Spinal cord (tissue), 10 donors: ENCODE measurements at places on chromosomes 16 and 17. TPM values are rescaled to one million over a fixed set of nuclear protein-coding genes. Genes with fewer than 3 reads are reported as not detected.

Gene IRX6
- total RNA-seq = 0.17 TPM

Gene ZSCAN10
- not detected for total RNA-seq

Gene CPHXL2
- total RNA-seq = not detected

Gene ESRP2
- 0.59 TPM for total RNA-seq

Gene FNDC8
- not detected for total RNA-seq

Gene STAC2
- total RNA-seq = 2.6 TPM

Gene CDRT15
- not detected for total RNA-seq

Gene RAMP2
- total RNA-seq = 106 TPM

Gene OR1F1
- total RNA-seq = not detected

Gene ZNF629
- 24.2 TPM for total RNA-seq

Gene GALR2
- not detected for total RNA-seq

- no peak for DNase-seq
- H3K36me3 ChIP-seq = peaks cover 59% of the 10 kb centered on the region
- no peak overlapping the region for H3K27ac ChIP-seq
- no peaks in the 10 kb centered on the region for H3K4me1 ChIP-seq
- no peak overlapping the region for H3K4me3 ChIP-seq
Observed at GRCh38 chr17:3804503-3804931, 3.5 kb upstream of the ITGAE start.

DNA sequence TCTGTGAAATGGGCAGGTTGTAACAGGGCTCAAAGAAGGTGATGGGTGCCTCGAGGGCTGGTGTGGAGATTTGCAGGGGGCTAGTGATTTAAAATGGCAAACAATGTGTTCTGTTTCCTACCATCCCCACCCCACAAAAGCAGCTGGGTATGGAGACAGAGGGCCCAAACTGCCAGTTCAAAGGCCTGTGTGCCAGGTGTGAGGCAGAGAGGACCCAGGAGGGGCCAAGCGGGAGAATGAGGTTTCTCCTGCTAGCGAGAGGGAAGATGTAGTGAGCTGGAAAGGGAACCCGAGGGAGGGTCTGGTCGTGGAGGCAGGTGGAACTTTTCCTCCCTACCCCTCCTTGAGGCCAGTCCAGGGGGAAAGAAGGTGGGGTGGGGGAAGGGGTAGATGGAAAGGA lies 39.4 kb downstream of the LAT start:
- no peak for DNase-seq
- H3K4me3 ChIP-seq = no peak overlapping the region
- no peaks in the 10 kb centered on the region for H3K36me3 ChIP-seq
- H3K27me3 ChIP-seq = no peaks in the 10 kb centered on the region
- H3K4me1 ChIP-seq = peaks cover 4% of the 10 kb centered on the region

DNA sequence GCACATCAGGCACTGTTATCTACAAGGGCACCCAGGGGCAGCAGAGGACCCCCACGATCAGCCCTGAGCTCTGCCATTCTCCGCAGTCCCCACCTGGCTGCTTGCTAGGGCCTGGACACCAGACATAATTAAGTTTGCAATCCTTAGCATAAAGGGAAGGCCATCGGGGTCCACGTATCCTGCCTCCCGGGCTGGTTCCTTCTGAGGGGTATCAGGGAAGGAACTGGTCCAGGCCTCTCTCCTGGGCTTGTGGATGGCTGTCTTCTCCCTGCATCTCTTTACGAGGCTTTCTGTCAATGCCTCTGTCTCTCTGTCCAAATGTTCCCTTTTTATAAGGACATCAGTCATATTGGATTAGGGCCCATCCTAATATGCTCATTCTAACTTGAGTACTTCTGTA lies 77.8 kb downstream of the CYLD start:
- H3K4me3 ChIP-seq = no peak overlapping the region
- H3K36me3 ChIP-seq = no peaks in the 10 kb centered on the region
- H3K27ac ChIP-seq = no peak overlapping the region
- no peak for DNase-seq
- H3K4me1 ChIP-seq = no peaks in the 10 kb centered on the region

GRCh38 chr17:55356434-55357328 lies 65.0 kb downstream of the MMD start:
- peak; percentile 69 for DNase-seq
- no peaks in the 10 kb centered on the region for H3K36me3 ChIP-seq
- H3K4me1 ChIP-seq = no peaks in the 10 kb centered on the region
- H3K4me3 ChIP-seq = no peak overlapping the region
- H3K27ac ChIP-seq = no peak overlapping the region
- H3K27me3 ChIP-seq = no peaks in the 10 kb centered on the region

DNA sequence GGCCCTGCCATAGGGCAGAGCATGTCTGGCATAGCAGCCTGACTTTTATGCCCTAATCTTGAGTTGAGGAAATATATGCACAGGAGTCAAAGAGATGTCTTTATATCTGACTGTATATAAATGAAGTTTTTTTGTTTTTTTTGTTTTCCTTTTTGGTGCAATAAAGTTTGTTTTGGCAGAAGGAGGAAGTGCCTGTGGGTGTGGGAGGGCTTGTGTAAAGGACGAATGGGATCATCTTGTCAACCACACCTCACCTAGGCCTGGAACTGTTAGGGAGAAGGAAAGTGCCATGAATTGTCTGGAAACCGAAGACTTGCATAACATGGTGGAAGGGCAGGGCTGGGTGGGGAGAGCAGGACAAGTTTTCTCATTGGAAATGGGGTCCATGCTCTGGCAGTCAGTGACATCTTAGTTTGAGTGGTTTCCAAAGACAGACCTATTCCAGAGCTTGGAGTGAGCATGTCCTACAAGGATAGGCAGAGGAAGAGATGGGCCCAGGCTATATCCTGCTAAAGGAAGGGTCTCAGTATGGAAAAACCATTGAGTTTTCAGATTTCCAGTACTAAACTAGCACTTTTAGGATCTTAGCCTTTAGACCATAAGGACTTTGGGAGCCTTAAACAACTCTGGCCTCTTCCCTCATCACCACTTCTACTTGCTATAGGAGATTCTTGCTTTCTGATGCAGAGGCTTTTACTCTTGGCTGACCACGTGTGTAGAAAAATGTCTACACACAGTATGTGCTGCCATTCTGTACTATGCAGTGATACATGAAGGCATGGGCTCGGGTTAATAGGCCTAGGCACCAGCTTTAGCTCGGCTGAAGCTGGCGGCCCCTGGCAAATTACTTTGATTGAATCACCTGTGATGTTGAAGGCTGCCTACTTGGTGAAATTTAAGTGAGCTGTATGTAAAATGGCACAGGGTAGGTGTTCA lies 15.5 kb downstream of the SNF8 start:
- H3K27ac ChIP-seq = no peak overlapping the region
- H3K36me3 ChIP-seq = peaks cover 70% of the 10 kb centered on the region
- no peak for DNase-seq
- no peaks in the 10 kb centered on the region for H3K27me3 ChIP-seq
- H3K4me3 ChIP-seq = no peak overlapping the region
- H3K4me1 ChIP-seq = peaks cover 6% of the 10 kb centered on the region

DNA sequence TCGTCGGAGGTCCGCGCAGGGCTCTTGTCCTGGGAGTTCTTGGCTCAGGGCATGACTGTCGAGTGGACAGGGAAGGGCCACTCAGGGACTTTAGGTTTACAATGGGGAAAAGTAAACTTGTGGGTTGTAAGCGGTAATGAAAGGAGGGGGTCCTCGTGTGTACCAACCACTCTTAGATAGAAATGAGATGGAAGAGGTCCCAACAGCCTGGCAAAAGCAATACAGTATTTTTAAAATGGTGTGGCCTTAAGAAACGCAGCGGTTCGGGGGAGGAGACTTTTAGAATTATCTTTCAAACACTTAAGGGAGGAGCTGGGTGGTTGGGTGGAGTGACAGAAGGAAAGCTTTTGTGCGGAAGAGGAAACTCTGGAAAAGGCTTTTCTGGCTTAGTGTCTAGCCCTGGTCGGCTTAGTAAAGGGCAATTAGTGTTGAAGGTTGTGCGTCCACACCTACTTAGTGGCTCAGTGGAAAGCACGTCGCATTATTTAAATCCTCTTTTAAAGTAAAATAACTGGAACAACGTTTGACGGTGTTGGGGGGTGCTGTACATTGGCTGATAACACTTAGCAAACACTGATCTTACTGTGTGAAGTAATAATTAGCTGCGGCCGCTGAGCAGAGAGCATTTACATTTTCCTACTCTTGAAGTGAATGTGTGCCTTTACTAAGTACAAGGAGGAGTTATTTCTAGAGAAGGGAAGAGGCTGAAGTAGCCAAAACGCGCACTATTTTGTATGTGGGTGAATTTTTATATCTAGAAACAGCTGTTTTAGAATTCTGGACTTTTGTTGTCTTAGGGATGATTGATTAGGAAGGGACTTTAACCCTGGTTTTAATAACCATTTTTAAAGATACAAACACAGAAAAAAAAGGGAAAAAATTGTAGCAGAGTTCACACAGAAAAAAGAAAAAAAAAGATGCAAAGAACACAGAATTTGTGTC lies 1.0 kb downstream of the WSB1 start:
- H3K4me1 ChIP-seq = peaks cover 22% of the 10 kb centered on the region
- peak; percentile 61 for DNase-seq
- H3K27me3 ChIP-seq = no peaks in the 10 kb centered on the region

GRCh38 chr17:43667947-43668348 lies 6.2 kb upstream of the MEOX1 start:
- no peak for DNase-seq
- no peaks in the 10 kb centered on the region for H3K27me3 ChIP-seq
- no peak overlapping the region for H3K4me3 ChIP-seq
- peaks cover 35% of the 10 kb centered on the region for H3K4me1 ChIP-seq
- no peaks in the 10 kb centered on the region for H3K36me3 ChIP-seq
- H3K27ac ChIP-seq = no peak overlapping the region

DNA sequence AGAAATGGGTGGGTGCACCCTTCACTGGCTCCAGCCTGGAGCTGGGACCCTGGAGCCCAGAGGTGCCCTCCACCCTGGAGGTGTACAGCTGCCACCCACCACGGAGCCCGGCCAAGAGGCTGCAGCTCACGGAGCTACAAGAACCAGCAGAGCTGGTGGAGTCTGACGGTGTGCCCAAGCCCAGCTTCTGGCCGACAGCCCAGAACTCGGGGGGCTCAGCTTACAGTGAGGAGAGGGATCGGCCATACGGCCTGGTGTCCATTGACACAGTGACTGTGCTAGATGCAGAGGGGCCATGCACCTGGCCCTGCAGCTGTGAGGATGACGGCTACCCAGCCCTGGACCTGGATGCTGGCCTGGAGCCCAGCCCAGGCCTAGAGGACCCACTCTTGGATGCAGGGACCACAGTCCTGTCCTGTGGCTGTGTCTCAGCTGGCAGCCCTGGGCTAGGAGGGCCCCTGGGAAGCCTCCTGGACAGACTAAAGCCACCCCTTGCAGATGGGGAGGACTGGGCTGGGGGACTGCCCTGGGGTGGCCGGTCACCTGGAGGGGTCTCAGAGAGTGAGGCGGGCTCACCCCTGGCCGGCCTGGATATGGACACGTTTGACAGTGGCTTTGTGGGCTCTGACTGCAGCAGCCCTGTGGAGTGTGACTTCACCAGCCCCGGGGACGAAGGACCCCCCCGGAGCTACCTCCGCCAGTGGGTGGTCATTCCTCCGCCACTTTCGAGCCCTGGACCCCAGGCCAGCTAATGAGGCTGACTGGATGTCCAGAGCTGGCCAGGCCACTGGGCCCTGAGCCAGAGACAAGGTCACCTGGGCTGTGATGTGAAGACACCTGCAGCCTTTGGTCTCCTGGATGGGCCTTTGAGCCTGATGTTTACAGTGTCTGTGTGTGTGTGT lies 46.8 kb downstream of the IL21R start:
- peaks cover 3% of the 10 kb centered on the region for H3K36me3 ChIP-seq
- no peak overlapping the region for H3K4me3 ChIP-seq
- no peak for DNase-seq
- no peak overlapping the region for H3K27ac ChIP-seq
- peaks cover 6% of the 10 kb centered on the region for H3K27me3 ChIP-seq

DNA sequence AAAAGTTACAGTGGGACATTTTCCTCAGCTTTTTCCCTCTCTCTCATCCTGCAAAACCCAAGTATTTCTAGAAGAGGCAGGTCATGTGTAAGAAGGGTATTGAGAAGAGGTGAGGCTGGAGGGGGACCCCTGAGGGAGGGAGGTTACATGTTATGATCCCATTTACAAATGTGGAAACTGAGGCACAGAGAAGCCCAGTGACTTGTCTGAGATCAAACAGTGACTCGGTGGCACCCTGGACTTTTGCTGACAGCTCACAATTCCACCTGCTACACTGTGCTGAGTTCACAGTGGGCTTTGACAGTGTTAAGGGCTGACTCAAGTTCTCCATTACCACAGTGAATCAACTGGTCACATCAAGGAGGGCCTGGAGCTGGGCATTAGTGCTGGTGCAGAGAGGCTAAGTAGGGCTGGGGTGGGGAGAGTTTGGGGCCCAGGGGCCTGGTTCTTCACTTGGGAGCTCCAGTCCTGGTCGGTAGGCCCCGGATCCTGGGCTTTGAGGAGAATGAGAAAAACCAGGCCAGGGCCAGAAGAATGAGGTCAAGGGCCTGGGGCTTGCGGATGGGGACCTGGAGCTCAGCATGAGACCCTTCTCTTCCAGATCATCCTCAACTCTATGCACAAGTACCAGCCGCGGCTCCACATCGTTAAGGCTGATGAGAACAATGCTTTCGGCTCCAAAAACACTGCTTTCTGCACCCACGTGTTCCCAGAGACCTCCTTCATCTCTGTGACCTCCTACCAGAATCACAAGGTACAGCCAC lies 26.0 kb downstream of the TBX4 start:
- DNase-seq = no peak
- no peak overlapping the region for H3K4me3 ChIP-seq
- H3K36me3 ChIP-seq = no peaks in the 10 kb centered on the region
- H3K27me3 ChIP-seq = peaks cover 8% of the 10 kb centered on the region
- H3K4me1 ChIP-seq = peaks cover 6% of the 10 kb centered on the region
- no peak overlapping the region for H3K27ac ChIP-seq

GRCh38 chr16:89599451-89599858 lies 14.0 kb upstream of the DPEP1 start:
- H3K27me3 ChIP-seq = no peaks in the 10 kb centered on the region
- H3K36me3 ChIP-seq = peaks cover 26% of the 10 kb centered on the region
- DNase-seq = no peak
- peaks cover 12% of the 10 kb centered on the region for H3K4me1 ChIP-seq
- no peak overlapping the region for H3K4me3 ChIP-seq

DNA sequence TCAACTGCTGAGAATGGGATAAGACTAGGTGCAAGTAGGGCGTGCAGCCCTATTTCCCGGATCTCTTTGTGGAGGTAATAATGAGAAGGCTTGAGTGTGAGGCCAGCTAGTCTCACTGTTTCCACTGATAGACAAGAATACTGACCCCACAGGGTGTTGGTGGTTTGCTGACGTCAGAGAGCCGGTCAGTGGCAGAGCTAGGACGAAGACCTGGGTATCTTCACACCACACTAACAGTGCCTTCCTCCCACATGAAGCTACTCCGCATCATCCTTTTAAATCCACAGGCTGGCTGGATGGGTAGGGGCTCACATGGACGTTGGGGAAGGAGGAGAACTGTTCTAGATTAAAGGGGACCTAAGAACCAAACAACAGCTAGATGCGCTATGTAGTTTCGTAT lies 68.0 kb downstream of the ZFHX3 start:
- no peaks in the 10 kb centered on the region for H3K27me3 ChIP-seq
- no peak overlapping the region for H3K4me3 ChIP-seq
- H3K36me3 ChIP-seq = no peaks in the 10 kb centered on the region
- H3K4me1 ChIP-seq = peaks cover 9% of the 10 kb centered on the region

- DNase-seq = no peak
- no peaks in the 10 kb centered on the region for H3K36me3 ChIP-seq
- H3K4me3 ChIP-seq = no peak overlapping the region
- H3K4me1 ChIP-seq = peaks cover 5% of the 10 kb centered on the region
- no peak overlapping the region for H3K27ac ChIP-seq
- H3K27me3 ChIP-seq = no peaks in the 10 kb centered on the region
Observed at GRCh38 chr16:21659124-21659523, 4.6 kb upstream of the OTOA start.

GRCh38 chr16:14028202-14028601 lies 42.9 kb upstream of the MRTFB start:
- H3K36me3 ChIP-seq = no peaks in the 10 kb centered on the region
- no peaks in the 10 kb centered on the region for H3K27me3 ChIP-seq
- H3K4me1 ChIP-seq = no peaks in the 10 kb centered on the region
- DNase-seq = no peak
- H3K27ac ChIP-seq = no peak overlapping the region
